ENCODE measurements at places on chromosomes 2 and 18.

DNA sequence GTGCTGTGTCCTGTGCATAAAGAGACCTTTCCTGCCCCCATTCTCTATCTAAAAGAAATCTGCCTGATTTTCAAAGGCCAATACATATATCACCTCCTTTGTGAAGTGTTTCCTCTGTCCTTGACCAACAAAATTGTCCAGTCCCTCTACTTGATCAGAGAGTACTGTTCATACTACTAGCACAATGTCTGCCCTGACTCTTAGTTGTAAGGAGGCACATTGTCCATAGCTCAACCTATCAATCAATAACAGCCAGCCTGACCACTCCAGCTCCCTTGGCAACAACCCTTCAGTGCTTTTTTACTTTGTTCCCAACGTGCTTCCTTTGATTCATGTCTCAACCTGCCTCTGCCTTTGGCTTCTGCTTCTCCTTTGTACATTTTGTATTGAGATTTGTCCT is 398.9 kb downstream of the TRIB2 start:
- DNase-seq, result no peak

DNA sequence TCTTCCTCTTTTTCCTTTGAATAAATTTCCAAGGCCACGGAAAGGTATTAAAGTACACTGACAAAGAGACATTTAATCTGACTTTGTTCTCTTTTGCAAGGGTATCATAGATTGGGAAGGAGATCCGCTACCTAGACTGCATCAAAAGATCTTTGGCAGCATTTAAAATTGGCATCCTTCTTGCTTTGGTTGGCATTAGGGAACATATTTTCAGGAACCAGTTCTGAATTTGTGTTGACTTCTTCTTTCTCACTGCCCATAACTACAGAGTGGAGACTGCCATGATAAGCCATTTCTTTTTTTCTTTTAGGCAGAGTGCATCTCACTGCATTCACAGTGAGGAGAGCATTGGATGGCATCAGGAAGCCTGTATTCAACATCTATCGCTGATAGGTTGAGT is 83.4 kb downstream of the DOCK10 start:
- DNase-seq, result no peak

- DNase-seq, result no peak
Measured at GRCh38 chr2:101151859-101152271, 683 bp upstream of the TBC1D8 start.

- no peak for DNase-seq
Measured at GRCh38 chr2:39948016-39948719, 169.1 kb upstream of the THUMPD2 start.

- no peak for DNase-seq
Measured at GRCh38 chr2:143582046-143582747, 453.0 kb downstream of the ARHGAP15 start.

DNA sequence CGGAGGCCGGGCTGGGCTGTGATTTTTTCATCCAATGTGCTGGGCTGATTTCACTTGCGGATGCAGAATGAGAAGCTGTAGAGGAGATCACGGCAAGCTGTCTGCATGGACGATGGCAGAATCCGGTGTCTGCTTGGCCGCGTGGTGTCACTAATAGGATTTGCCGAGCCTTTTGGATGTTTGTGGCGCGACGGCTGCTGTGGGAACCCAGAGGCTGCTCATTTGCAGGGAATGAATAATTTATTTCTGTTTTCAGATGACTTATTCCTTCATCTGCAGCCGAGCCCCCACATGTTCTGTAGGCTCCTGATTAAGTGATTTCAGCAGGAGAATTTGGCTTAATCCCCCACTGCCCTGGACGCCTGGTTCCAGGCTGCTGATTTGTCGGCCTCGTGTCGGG is 62.6 kb downstream of the ODC1 start:
- DNase-seq, result no peak

- DNase-seq, result peak; percentile 46
Measured at GRCh38 chr2:152037743-152038435, 61.0 kb downstream of the CACNB4 start.

DNA sequence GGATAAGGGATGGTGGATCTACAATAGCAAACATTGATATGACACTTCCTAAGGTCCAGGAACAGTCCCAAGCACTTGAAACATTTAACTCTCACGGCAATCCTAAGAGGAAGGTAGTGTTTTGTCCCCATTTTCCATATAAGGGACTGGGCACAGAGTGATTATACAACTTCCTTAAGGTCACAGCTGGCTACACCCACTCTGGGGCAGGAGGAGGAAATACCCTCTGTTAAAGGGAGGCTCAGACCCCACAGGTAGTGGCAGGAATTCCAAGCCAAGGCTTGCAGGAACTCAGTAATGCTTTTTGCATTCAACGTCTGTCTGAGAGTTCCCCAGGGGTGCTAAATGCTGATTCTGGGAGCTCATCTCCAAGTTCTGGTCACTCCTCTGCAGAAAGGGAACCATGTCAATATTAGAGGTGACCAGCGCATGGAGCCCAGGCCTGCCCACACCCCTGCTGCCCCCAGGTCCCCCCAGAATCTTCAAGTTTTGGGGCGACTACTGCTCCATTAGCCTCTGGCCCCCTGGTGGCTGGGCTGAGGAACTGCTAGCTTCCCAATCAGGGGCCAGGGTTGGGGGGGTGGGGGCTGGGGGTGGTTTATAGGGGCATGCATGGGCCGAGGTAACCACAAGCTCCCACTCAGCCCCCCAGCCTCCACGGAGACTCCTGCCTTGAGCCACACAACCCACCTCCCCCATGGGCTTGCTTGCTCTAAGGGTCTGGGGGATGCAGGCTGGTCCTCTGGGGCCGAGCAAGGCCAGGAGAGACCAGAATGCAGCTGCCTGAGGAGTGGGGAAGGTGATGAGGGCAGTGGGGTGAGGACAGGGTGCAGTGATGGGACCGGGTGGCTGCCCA is 11.1 kb downstream of the OBSL1 start:
- no peak for DNase-seq

GRCh38 chr2:51265539-51265938 is 233.6 kb upstream of the NRXN1 start:
- no peak for DNase-seq
